Left cardiac atrium (tissue), 4 donors: ENCODE measurements at places on chromosomes 5 and 9. TPM values are rescaled to one million over a fixed set of nuclear protein-coding genes. Genes with fewer than 3 reads are reported as not detected.

DNA sequence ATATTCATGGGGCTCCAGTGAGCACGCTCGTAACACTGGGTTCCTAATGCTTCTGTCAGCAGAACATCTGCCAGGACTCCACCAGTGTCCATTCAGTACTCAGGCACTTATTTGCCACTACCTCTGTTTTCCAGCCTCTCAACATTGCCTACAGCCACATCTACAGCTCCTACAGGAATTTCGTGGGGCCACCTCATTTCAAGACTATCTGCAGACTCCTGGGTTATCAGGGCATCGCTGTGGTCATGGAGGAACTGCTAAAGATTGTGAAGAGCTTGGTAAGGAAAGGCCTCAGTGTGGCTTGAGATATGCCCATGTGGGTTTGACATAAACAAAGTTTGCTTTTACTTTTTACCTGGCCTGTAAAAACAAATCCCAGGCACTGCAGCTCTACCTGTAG is 92.9 kb downstream of the CYFIP2 start:
- no peak for DNase-seq

DNA sequence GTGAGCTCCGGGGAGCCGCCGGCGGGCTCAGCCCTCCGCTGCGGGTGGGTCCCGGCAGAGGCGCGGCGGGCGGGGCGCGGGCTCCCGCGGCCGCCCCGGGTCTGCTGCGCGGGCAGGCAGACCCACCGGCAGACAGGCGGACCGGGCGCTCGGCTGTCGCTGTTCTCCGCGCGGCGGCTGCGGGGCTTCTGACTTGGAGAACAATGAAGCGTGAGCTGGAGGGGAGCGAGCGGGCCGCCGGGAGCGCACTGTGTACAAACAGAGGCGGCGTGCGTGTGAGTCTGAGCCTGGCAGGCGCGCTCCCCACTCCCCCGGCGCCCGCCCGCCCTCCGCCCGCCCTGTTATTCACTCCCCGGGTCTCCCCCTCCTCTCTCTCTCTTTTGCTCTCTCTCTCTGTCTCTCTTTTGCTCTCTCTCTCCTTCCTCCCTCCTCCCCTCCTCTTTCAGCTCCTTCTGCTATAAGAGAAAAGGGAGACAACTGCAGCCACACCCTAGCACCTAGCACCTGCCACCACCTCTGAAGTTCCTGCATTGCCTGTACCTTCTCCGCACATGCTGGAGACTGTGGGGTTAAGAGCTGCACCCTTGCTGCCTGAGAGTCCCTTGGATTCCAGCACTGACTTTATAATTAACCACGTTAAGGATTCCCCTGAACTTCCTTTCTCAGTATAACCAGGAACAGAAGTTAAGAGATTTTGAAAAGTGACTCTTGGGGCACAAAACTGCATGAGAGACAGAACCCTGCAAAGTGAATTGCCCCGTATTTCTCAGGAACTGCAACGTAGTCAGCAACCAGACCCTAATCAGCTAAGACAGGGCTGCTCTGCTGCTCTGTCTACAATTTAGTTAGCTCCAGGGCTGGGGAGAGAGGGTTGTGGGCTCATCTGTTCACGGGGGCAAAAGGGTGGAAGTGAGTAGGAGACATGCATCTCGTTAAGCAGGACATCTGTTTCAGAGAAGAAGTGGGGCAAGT is at the start of gene EDIL3:
Gene EDIL3, minus strand, starts transcription at position 277 of the 972 bp plus-strand sequence. CDS start 506 bp downstream, outside the sequence.
- peak; percentile 40 for DNase-seq

DNA sequence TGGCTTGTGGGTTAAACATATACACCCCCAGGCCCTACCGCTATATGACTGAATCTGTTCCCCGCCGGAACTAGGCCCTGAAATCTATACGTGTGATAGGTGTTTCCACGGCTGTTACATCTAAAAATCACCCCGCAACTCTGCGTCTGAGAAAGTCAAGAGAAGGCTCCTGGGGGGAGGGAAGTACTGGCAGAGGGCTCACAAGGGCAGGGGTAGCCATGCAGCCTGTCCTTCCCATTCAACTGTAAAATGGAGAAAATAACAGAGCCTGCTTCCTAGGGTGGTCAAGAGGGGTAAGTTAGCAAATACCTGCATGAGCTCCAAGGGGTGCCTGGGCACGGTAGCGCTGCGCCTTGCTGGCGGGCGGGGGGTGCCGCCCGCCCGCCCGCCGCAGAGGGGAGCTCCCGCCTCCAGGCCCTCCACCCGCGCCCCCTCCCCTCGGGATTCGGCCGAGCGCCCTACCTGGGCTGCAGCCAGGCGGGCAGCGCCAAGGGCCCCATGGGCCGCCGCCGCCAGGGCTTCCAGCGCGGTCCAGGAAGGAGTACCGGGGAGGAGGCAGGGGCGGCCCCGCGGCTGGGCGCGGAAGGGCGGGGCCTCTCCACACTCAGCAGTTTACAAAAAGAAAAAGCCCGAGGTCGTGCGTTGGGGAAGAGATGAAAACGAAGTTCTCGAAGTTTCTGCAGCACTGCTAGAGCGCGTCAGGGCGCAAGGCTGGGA is at the start of gene HACD4:
Gene HACD4, minus strand, starts transcription at position 550 of the 717 bp plus-strand sequence. Its CDS starts 50 bp downstream, at position 500.
- peak; percentile 65 for DNase-seq

- DNase-seq = no peak
Observed at GRCh38 chr9:87716141-87716540, 9.8 kb upstream of the CTSL start.

The PDGFRB gene
- 62.9 TPM for total RNA-seq

The TRIM52 gene
- 10.1 TPM for total RNA-seq
